Cortex of kidney (tissue), 1 donor: ENCODE measurements at places on chromosomes 4 and X.

- no peak for DNase-seq
Observed at GRCh38 chr4:74578329-74578728, 133.4 kb downstream of the AREG start.

DNA sequence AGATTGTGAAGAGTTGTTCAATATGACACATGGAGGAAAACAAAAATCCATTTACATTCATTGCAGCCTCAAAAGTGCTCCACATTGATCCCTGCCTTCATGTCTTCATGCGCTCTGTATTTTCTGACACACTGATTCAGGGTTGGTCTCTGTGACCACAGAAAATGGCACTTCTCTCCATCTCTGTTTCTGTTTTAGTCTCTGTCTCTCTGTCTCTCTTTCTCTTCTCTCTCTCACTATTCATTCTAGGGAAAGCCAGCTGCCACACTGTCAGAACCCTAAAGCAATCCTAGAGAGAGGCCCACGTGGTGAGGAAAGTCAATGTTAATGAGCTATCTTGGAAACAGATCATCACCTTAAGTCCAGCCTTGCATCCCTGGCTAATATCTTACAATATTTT is 2238.4 kb downstream of the PCDH7 start:
- no peak for DNase-seq

GRCh38 chr4:144820011-144820727 is 174.2 kb downstream of the HHIP start:
- DNase-seq = no peak

DNA sequence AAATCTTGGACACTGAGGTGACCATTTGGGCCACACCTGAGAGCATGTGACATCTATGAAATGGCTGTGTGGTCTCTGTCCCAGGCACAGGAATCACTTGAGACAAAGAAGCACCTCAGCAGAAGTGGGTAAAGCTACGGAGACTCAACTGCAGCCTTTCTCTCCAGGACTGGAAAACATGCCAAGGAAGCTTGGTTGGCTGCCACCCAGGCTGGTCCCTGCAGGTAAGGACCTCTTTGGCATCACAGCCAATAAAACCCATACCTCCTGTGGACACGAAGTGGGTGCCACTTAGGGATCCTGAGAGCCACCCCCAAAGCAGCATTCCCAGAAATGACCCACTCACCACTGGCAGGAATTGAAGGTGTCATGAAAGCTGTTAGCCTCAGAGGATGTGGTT is 74.6 kb downstream of the LEF1 start:
- DNase-seq = no peak

DNA sequence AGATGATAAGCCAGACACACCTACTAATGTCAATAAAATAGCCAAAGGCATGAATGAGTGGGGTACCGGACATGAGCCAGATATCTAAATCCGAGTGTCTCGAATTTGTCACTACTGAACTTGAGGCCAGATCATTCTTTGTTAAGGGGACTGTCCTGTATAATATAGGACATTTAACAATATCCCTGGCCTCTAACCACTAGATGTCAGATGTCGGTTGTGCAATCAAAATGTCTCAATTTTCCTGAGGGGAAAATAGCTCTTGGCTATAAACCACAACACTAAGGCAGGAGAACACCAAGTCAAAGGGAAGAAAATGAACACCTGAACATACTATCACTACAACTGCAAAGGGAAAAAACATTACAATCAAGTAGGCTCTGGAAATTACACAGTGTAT is 154.5 kb downstream of the GPM6A start:
- no peak for DNase-seq

GRCh38 chrX:38318196-38318595 is 9.1 kb downstream of the RPGR start:
- DNase-seq = no peak

GRCh38 chr4:101795704-101796103 is 5.2 kb downstream of the BANK1 start:
- DNase-seq = no peak

- no peak for DNase-seq
Observed at GRCh38 chr4:177478496-177478895, 36.3 kb upstream of the AGA start.

- no peak for DNase-seq
Observed at GRCh38 chr4:101777431-101777830, 13.1 kb upstream of the BANK1 start.

- DNase-seq = no peak
Observed at GRCh38 chrX:16528620-16529019, 121.3 kb upstream of the S100G start.

GRCh38 chr4:155543126-155543765 is 123.4 kb upstream of the GUCY1A1 start:
- DNase-seq = no peak

DNA sequence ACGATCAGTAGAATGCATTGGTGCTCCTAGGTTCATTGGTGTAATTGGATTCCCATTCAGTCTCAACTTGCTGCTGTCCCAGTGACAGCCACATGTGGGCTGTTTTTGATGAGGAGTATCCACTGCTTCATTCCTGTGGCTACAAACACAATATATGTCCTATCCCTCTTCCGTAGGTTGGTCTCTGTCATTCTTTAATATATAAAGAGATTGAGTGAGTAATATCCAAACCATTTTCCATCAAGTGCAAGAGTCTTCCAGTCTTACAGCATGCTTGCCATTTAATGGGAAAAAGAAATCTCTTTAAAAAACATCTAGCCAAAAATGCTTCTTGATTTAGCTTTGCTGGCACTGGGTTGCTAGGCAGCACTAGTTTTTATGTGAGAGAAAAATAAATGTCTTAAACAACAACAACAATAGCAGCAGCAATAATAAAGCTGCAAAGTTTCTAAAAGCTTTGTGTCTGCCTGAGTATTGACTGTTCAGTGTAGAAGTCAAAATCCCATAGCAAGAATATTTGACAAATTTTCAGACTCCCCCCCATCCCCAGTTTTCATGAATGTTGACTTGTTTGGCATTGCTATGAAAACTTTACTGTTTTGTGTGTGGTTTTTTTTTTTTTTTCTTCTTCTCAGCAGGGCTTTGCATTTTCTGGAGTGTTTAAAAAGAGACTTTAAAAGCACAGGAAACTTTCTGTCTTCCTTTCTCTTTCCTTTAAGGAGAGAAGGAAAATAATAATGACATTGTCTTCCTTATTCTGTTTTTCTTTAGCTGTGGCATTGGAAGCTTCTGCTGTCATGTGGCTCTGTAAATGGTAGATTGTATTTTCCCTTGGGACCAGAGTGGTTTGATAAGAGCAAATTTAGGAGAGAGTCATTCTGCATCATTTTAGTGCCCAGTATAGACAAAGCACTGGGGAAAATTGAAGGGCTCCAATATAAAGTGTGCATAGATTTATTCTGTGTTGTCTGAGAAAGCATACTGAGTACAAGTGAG is 244.3 kb downstream of the ARHGAP10 start:
- no peak for DNase-seq

DNA sequence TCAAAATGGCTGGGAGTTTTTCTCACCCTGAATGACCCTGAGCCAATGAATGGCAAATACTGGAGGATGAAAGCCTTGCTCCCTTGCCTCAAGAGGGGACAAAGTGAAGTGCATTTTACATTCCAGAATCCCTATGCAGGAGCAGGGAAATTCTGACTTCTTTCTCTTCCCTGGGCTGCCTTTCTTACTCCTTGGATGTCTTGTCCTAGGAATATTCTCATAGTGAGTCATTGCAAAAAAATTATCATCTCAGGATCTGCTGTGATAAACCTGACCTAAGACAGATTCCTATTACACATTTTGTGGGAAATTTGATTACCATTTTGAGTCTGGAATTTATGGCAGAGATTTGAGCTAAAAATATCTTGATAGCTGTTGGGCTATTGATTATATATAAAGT is 199.9 kb downstream of the TMA16 start:
- no peak for DNase-seq

GRCh38 chrX:103562801-103563200 is 22.5 kb upstream of the TCEAL4 start:
- DNase-seq = no peak

GRCh38 chrX:7586126-7586525 is 256.8 kb upstream of the VCX start:
- no peak for DNase-seq

- no peak for DNase-seq
Observed at GRCh38 chrX:22139822-22140221, 107.7 kb downstream of the PHEX start.

DNA sequence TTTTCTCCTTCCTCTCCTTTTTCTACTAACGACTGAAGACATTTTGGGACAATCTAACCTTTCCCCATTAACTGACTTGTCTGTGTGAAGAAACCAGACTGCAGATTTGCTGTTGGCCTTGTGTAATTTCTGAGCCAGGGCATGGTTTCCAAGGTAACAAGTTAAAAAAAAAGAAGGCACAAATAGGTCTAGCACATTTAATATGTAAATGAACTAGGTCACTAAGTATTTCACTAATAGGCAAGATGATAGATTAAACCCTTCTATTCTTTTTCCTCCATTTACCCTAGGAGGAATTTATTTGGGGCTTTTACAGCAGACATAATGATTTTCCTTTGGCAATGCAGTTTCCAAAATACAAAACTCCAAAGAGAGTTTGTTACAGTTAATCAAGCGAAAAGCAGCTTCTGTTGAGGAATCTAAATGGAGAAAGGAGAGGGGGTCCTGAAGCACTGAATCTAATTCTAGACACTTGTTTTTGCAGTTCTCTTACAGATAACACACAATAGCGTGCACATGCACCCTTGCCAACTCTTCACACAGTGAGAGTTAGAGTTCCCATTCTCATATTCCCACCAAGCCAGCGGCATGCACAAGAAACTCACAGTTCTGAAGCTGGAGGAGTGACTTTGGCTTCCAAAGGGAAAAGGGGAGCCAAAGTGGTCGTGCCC is 72.0 kb downstream of the TSPAN5 start:
- DNase-seq = no peak

DNA sequence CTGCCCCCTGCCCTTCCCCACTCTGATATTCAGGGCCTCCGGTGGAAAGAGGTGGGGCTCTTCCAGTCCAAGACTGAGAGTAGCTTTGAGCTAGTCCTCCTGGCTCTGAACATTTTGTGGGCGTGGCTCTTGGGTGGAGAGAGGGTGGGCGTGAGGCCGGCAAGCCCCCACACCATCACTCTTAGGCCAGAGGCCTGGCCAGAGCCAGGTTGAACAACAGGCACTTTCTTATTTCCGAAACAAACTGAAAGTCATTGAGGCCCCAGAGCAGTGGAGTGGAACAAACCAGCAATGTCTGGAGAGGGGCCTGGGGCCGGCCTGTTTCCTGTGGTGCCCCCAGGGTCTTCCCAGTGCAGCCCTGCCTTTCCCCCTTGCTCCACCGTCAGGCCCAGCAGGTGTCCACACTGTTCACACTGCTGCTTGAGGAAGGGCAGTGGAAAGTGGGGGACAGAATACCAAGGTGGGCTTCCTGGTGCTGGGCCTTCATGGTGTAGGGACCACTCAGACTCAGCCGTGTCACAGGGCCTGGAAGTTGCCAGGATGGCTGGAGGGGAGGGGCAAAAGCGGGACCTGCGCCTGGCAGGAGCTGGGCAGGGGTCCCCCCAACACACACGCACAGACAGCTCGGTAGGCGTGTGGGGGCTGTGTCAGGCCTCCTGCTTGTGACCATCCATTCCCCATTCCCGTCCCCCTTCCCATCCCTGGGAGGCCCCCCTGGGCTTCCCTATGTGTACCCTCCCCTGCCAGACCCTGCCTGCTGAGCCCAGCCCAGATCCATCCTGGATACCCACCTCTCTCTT is 2.9 kb downstream of the ADRA2C start:
- DNase-seq = no peak

GRCh38 chr4:146237092-146237491 is 22.8 kb downstream of the REELD1 start:
- DNase-seq = no peak

DNA sequence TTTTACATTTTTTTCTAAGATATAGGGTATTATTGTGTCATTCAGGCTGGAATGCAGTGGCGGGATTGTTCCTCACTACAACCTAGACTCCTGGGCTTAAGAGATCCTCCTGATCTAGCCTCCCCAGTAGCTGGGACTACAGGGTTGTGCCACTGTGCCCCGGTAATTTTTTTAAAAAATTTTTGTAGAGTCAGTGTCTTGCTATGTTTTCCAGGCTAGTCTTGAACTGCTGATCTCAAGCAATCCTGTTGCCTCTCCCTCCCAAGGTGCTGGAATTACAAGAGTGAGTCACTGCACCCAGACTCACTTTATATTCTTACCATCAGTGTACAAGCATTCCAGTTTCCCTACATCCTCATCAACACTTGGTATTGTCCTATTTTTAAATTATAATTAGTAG is 156.4 kb upstream of the GYPA start:
- no peak for DNase-seq

DNA sequence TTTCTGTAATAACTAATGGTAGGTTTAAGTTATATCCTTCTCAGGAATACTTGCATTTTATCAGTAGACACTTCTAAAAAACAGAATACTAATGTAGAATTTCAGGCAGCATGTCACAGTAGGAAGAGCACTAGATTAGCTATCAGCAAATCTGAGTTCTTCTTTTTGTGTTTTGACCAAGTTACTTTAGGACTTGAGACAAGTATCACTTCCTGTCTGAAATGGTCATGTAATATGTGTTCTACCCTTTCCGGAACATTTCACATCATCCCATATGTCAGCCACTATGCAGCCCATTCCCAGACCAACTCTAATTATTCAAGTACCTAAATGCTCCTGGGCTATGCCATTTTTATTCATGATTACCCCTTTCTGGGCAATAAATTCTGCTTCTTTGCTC is 401.8 kb upstream of the RPS6KA3 start:
- DNase-seq = no peak

DNA sequence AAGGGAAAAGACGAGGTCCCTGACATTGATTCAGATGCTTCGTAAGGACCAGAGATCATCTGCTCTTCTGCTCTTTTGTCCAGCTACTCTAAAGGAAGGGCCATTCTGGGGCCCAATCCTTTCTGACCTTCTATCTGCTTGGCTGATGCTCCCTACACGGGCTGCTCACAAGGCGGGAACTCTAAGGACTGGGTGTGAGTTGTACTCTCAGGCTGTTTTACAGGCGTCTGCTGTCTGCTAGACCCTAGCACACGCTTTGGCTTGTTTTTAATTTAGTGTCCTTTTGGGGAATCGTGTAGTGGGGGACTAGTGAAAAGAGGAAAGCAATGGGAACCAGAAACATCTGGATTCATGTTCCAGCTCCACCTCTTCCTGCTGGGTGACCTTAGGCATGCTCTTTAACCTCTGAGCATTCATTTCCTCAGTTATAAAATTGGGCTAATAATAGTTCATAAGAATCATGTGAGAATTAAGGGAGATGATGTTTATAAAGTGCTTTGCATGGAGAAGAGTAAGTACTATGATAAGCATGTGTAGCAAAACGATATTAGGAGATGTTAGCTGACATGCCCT is 53.1 kb downstream of the CASP3 start:
- DNase-seq = no peak

GRCh38 chrX:134736356-134736755 is 78.1 kb upstream of the PLAC1 start:
- DNase-seq = no peak

- DNase-seq = no peak
Observed at GRCh38 chr4:26793735-26794134, 66.9 kb upstream of the STIM2 start.

GRCh38 chr4:168796362-168797106 is 213.5 kb downstream of the CBR4 start:
- DNase-seq = no peak

- DNase-seq = no peak
Observed at GRCh38 chr4:184446132-184446658, 28.2 kb downstream of the IRF2 start.
